Stimulated activated CD4-positive, alpha-beta T cell treated with anti-CD3 and anti-CD28 coated beads, Interleukin-1b, Interleukin-23, amount 100 ng/mL, for 1 hour (primary cell): ENCODE measurements at places on chromosomes 16 and 17.

DNA sequence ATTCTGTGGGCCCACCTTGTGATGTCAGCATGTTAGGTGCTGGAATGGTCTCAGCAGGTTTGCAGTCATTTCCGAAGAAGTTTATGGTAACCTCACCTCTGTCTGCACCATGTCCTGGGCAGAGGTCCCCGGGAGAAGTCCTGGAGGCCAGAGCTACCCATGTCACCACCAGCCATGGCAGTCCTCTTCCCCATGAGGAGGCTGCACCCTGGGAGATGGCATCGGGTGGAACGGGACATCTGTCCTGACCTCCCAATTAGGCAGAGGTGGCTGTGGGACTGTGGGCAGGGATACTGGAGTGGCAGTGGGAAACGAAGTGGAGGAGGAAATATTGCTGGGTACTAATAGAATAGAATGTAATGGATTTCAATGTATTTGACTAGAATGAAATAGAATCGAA lies 511.8 kb upstream of the WSB1 start:
- no peak for DNase-seq

DNA sequence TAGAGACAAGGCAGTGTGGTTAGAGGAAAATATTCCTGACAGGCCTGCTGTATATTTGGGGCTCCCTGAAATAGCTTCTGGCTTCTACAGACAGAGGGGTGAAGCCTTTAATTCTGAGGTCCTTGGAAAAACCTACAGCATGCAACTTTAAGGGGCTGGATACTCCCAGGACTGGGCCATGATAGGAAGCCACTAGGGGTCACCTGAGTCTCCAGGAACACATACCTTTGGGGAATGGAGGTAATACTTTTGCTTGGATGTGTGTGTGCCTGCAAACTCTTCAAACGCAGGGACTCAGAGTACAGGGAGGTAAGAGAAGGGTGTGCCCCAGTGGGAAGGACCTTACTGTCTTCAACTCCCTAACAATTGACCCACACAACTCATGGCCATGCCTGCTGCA lies 4.1 kb downstream of the ASIC2 start:
- DNase-seq, result no peak

DNA sequence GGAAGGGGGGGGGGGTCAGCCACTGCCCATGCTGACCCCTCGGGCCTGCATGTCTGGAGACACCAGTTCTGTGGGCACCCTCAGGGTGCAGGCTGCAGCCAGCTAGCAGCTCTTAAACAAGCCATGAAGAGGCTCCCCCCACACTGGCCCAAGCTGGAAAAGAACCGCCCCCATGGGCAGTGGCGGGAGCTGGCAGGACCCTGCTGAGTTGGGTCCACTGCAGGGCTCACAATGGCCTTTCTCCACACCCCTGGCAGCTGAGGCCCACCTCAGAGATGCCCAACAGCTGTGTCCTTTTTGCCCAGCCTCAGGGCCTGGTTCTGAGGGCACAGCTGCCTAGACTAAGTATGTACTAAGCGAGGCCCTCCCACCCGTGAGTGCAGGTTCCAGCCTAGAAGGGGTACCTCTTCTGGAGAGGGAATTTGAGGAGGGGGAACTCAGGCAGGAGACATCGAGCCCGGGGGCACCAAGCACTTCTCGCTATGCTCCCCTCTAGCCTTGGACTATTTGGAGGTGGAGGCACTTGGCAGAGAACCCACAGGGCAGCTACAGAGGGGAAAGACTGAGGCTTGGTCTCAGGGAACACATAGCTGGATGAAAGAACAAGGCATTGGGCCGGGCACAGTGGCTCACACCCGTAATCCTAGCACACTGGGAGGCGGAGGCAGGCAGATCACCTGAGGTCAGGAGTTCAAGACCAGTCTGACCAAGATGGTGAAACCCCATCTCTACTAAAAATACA lies 3.2 kb downstream of the THRA start:
- DNase-seq, result no peak

- no peak for DNase-seq
Observed at GRCh38 chr16:78906135-78906534, 694.4 kb downstream of the MAF start.

DNA sequence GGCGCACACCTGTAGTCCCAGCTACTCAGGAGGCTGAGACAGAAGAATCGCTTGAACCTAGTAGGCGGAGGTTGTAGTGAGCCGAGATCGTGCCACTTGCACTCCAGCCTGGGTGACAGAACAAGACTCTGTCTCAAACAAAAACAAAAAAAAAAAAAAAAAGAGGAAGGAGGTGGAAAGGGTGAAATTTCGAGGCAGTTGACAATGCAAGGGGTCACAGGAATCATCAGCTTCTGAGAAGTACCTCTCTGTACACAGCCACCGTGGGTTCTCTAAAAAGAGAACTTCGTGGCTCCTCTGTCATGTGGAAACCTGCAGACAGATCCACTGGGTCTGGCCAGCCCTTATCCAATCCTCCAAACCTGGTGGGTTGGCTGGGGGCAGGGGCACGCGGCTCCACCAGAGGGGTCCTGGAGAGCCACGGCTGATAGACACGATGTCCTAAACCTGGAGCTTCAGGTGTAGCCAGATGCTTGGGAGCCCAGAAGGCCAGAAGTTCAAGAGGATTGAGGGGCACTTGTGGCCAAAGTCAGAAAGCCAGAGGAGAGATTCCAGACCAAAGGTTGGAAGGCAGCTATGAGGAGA lies 540 bp upstream of the CD300LF start:
- DNase-seq, result no peak

- DNase-seq, result no peak
Observed at GRCh38 chr16:31179219-31179746, 656 bp upstream of the FUS start.

DNA sequence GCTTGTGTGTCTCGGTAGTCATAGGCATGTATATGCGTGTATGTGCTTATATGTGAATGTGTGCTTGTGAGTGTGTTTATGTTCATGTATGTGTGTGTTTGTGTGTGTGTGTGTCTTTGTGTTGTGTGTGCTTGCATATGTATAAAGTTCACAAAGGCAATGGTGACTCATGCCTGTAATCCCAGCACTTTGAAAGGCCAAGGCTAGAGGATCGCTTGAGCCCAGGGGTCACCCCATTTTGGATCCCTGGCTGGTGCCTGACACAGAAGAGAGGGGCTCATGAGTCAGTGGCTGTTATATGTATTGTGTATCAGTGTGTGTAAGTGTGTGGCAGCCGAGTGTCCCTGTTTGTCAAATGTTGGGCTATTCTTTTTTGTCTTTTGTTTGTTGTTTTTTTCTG lies 69.3 kb downstream of the ABCC1 start:
- no peak for DNase-seq

GRCh38 chr16:65061935-65062518 lies 59.8 kb downstream of the CDH11 start:
- no peak for DNase-seq

DNA sequence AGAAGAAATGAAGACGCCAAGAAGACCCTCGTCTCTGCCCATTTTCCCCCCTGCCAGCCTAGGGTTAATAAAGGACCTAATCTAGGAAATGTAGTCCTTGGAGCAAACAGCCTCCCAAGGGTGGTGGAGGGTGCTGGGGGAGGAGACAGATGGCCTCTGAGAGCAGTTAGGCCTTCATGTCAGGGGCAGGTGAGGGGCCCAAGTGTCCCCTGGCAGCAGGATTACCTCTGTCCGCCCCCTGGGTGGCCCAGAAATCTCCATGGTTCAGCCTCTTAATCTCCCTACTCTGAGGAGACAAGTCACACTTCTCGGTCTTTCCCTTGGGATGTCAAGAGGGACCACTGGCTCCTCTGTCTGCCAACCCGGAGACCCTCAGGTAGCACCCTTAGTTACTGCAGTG lies 365.4 kb upstream of the TNRC6C start:
- no peak for DNase-seq

DNA sequence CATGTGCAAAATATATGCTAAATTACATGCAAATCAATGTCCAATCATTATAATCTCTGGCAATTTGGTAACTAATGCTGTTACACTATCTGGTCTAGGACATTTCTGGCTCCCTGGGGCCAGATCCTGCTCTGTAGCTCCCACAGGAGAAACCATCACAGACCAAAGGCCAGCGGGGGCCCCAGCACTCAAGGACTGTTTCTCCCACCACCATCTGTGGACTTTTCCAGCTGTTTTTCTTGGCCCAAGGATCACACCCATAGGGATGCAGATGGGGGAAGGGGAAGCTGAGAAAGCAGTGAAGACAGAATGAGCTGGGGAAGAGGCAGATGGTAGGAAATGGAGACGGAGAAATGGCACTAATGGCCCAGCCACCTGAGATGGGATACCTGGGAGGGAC lies at the start of gene HIGD1B:
TSS of gene HIGD1B (plus strand) at position 298 of the 400 bp plus-strand sequence. CDS start 270 bp downstream, outside the sequence.
- no peak for DNase-seq

GRCh38 chr17:823501-823902 lies 41.3 kb downstream of the MRM3 start:
- DNase-seq, result no peak

GRCh38 chr17:78876094-78876597 lies 26.9 kb downstream of the CEP295NL start:
- DNase-seq, result no peak

DNA sequence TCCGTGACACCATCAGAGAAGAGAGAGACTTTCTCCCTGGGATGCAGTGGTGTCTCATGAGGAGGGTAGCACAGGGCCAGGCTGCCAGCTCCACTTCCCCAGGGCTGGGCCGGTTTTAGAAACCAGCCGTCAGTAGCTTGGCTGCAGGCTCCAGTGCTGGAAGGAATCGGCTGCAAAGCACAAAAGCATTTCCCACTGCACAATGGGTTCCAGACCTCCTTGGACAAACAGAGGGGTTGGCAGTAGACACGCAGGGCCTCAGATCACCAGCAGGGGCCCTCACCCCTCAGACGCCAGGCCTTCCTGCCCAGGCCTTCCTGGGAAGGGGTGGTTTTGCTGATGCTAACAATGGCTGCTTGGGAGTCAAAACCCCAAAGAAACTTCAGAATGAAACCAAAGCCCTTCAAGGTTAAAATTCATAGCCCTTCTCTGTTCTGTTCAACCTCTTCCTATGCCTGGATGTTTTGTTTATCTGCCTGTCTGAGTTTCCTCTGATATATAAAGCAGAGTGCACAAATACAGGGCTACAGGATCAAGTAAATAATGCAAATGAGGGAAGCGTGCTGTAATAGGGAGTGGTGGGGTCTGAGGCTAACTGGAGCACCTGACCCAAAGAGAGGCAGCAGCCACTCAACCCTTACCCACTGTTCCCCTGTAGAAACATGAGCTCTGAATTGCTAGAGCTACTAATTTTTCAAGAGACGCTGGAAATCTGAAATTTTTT lies 26.2 kb downstream of the TEKT5 start:
- DNase-seq, result no peak

DNA sequence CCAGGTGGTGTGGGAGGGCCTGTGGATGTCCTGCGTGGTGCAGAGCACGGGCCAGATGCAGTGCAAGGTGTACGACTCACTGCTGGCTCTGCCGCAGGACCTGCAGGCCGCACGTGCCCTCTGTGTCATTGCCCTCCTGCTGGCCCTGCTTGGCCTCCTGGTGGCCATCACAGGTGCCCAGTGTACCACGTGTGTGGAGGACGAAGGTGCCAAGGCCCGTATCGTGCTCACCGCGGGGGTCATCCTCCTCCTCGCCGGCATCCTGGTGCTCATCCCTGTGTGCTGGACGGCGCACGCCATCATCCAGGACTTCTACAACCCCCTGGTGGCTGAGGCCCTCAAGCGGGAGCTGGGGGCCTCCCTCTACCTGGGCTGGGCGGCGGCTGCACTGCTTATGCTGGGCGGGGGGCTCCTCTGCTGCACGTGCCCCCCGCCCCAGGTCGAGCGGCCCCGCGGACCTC lies 798 bp downstream of the CLDN9 start:
- no peak for DNase-seq

- no peak for DNase-seq
Observed at GRCh38 chr17:45319239-45319703, 2.5 kb upstream of the MAP3K14 start.

DNA sequence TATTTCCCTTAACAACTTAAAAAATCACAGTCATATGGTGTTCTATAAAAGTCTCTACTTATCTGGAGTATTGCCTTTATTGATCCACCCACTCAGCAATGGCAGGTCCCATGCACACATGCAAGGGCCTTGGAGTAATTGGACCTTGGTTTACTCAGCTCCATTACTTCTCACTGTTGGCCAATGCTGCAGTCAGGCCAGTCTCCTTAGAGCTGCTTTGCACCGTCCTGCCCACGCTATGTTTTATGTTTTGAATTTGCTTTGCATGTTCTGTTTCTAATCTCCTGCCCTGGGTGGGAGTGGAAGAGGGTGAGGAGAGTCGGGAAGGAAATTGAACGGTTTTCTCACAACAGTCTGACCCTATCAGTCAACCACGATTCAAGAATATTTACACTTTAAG lies 23.6 kb downstream of the ARHGAP44 start:
- DNase-seq, result no peak

DNA sequence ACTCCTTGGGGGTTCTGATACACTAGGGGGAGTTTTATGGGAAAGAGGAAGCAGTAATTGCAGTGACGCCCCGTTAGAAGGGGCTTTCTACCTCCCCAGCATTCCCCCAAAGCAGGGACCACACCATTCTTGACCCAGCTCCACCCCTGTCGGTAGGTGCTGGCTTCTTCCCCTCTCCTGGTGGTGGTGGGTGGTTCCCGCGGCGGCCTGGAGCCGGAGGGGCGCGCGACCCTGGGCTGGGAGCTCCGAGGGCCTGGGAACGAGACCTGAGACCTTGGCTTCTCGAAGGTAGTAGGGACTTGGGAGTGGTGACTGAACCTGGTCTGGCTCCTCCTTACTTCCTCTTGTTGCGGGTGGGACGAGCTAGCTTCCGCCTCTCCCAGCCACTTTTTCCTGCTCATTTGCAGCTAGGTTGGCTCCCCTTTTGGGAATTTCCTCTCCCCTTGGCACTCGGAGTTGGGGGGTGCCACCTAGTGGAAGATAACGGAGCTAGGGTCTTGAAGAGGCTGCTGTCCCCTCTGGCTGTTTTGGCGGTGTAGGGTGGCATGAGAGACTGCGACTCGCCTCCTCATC lies 438 bp downstream of the GRN start:
- DNase-seq, result no peak

DNA sequence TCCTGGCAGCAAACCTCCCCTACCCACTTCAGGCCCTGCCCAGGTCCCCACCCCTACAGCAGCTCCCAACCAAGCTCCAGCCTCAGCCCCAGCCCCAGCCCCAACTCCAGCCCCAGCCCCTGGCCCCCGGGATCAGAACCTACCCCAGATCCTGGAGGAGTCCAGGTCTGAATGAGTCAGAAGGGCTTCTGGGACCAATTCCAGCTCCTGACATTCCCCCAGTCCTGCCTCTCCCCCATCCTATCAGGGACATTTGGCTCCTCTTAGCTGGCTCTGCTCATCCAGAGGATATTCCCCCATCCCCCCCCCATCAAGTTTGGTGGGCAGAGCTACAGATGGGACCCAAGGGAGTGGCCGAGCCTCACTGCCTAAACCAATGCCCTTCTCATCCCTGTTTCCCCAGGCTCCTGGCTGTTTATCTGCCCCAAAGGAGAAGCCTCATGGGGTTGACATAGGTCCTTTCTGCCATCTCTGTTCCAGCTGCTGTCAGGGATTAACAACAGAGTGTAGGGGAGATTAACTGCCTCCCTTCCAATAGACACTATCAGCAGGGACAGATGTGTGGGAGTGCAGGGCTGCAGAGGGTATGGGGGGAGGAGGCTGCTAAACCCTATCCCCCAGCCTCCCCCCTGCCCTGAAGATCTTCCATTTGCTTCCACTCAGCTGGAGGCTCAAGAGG lies 16.5 kb downstream of the CNTNAP1 start:
- no peak for DNase-seq
